Pulmonary artery endothelial cell (primary cell): ENCODE measurements at places on chromosomes 1 and 21. TPM values are rescaled to one million over a fixed set of nuclear protein-coding genes. Genes with fewer than 3 reads are reported as not detected.

The SPAG17 gene
- total RNA-seq: not detected in 2 replicates

The FABP3 gene
- total RNA-seq: 0.26 and 0.35 TPM in 2 replicates

The CACHD1 gene
- 1.5 and 3.7 TPM in 2 replicates for total RNA-seq

The TBX15 gene
- 0.04 TPM in 1 of 2 replicates, not detected in the other for total RNA-seq

The OR6N1 gene
- not detected in 2 replicates for total RNA-seq

The LIPI gene
- total RNA-seq: not detected in 2 replicates

The FNDC10 gene
- total RNA-seq: 0.14 and 0.33 TPM in 2 replicates

The SYTL1 gene
- total RNA-seq: under 0.01 and 0.78 TPM in 2 replicates

The DPT gene
- not detected in 2 replicates for total RNA-seq

The RNU1-4 gene
- under 0.01 TPM in 2 replicates for total RNA-seq

The DAB1 gene
- total RNA-seq: not detected in 2 replicates

The CELA3A gene
- not detected in 2 replicates for total RNA-seq

The EPHB2 gene
- 62.0 and 88.5 TPM in 2 replicates for total RNA-seq

The SF3B4 gene
- 12.4 and 12.7 TPM in 2 replicates for total RNA-seq

The DISP3 gene
- 0.07 TPM in 2 replicates for total RNA-seq

The PKP1 gene
- total RNA-seq: under 0.01 and 0.04 TPM in 2 replicates

The GPR157 gene
- 3.0 and 3.8 TPM in 2 replicates for total RNA-seq

The BRDT gene
- total RNA-seq: not detected in 2 replicates

The TFAP2E gene
- 0.07 TPM in 2 replicates for total RNA-seq

The LCE1C gene
- not detected in 2 replicates for total RNA-seq

The IGSF3 gene
- total RNA-seq: 0.33 and 0.60 TPM in 2 replicates

The RPE65 gene
- not detected in 2 replicates for total RNA-seq

The BLACAT1 gene
- not detected in 2 replicates for total RNA-seq

The PRAMEF9 gene
- not detected in 2 replicates for total RNA-seq

The CNKSR1 gene
- not detected in 2 replicates for total RNA-seq

The F3 gene
- 2.0 and 2.1 TPM in 2 replicates for total RNA-seq

The DNASE2B gene
- total RNA-seq: not detected in 2 replicates

The NUDT4B gene
- total RNA-seq: 21.8 and 50.6 TPM in 2 replicates

The LRRC39 gene
- total RNA-seq: 0.20 TPM in 1 of 2 replicates, not detected in the other

The AMY1C gene
- total RNA-seq: not detected in 2 replicates

The FCGR2B gene
- not detected in 2 replicates for total RNA-seq

The LRRC38 gene
- not detected in 2 replicates for total RNA-seq

The FALEC gene
- 0.20 TPM in 1 of 2 replicates, not detected in the other for total RNA-seq

The MYBPH gene
- total RNA-seq: not detected in 2 replicates

The CD244 gene
- total RNA-seq: not detected in 2 replicates

The KRTAP6-3 gene
- total RNA-seq: not detected in 2 replicates

The B3GALT5 gene
- total RNA-seq: not detected in 2 replicates
